IPS-NIHi11 (cell line): ENCODE measurements at places on chromosomes 2 and 18.

DNA sequence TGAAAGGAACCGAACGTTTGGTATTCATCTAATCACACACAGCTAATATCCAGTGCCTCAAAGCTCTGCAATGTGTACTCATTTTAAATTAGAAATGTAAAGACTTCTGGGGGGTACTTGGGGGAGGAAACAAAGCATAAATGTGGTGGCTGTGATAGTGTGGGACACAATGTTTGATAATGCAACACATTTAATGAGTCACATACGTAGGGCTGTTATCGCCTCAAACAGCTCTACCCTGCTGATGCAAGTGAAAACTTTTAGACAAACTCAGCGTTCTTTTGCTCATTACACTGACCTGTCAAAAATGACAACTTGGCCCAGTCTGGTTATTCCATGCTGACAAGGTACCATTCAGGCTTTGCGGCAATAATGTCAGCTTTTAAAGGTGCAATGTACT is 1227.1 kb upstream of the CELF4 start:
- no peak for DNase-seq

DNA sequence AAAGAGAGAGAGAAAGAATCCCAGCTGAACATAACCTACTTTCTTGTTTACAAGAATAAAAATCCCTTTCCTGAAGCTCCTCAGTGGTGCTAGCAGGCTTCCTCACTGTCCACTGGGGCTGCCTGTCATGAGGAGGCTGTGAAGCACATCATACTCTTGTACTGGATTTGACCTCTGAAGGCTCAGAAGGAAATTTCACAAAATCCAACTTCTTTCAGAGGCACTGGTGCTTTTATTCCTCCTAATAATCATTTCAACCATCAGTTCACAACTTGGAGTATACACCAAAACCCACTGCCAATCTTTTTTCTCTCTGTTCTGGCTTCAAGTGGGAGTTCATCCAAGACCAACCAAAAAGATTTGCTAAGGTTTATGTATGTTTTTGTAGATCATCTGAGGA is 48.5 kb downstream of the TMX3 start:
- DNase-seq, result no peak

GRCh38 chr18:23238152-23238531 is 102.9 kb downstream of the CABLES1 start:
- DNase-seq, result no peak

DNA sequence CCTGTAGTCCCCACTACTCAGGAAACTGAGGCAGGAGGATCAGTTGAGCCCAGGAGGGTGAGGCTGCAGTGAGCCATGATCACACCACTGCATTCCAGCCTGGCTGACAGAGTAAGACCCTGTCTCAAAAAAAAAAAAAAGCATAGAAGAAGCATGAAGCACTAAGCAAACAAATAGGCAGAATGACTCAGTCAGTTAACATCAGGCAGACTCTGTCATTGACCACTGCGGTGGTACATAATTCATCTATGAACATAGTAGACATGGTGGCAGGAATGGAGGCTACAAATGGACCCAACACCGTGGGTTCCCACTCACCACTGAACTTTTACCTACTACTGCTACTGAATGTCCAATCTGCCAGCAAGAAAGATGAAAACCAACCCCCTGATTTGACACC is 7.6 kb upstream of the ASXL2 start:
- DNase-seq, result no peak

- DNase-seq, result no peak
These were observed 19.3 kb downstream of the GPD2 start for GRCh38 chr2:156455361-156455975.

DNA sequence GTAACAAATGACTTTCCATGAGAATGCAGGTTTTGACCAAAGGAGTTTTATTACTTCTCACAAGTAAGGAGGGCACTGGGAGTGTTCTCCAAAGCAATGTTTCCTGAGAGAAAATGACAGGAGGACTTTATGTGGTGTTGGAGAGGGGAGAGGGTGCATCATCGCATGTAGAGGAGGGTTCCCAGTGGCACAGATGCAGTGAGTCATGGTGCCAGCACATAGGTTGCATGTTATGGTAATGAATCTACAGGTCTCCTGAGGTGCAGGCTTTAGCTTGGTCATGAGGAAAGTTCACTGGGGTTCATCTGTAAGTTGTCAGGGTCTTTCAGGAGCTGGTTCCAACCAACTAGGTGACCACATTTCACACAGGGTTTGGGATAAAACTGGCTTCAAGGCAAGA is 30.4 kb downstream of the NAT8 start:
- no peak for DNase-seq

DNA sequence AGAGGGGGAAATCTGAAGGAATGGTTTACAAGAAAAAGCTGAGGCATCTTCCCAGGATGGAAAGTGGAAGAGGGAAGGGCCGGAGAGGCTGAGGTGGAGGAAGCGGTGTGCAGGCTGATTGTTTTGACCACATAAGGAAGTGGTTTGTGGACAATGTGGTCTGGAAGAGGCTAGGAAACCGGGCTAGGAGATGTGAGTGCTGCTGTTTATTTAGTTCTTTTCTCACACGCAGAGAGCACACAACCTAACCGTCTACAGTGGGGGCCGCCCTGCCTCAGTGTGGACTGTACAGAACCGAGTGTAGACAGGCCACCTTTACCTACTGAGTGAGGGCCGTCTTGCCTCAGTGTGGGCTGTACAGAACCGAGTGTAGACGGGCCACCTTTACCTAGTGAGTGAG is 251.7 kb upstream of the PXDN start:
- no peak for DNase-seq

GRCh38 chr2:143530758-143531157 is 401.5 kb downstream of the ARHGAP15 start:
- no peak for DNase-seq

GRCh38 chr18:37383036-37383785 is 182.4 kb downstream of the CELF4 start:
- DNase-seq, result no peak

DNA sequence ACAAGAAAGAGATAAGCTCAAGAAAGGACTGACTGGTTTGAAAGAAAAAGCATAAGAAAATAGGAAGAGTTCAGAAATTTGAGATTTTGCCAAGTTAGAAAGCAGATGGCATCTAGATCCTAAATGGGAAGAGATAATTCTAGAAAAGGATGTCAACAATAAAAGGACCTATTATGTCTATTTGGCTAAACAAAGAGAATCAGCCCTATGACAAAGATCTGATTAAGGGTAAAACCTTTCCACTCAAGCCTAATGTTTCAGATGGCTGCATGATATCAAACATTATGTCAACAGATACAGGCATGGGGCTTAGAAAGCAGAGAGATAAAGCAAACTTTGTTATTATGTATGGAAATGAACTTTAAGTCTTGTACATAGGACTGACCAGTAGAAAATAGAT is 465.0 kb upstream of the TRIB2 start:
- no peak for DNase-seq

- no peak for DNase-seq
These were observed 196.9 kb upstream of the CWC22 start for GRCh38 chr2:180203972-180204371.

DNA sequence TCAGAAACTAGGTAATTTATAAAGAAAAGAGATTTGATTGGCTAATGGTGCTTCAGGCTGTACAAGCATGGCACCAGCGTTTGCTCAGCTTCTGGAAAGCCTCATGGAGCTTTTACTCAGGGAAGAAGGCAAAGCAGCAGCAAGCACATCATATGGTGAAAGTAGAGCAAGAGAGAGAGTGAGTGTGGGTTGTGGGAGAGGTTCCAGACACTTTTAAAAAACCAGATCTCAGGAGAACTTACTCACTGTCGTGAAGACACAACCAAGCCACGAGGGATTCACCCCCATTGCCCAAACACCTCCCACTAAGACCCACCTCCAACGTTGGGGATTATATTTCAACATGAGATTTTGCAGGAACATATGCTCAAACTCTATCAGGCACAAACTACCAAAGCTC is 554.6 kb upstream of the TNP1 start:
- DNase-seq, result no peak

GRCh38 chr2:138922973-138923563 is 142.9 kb upstream of the NXPH2 start:
- no peak for DNase-seq

DNA sequence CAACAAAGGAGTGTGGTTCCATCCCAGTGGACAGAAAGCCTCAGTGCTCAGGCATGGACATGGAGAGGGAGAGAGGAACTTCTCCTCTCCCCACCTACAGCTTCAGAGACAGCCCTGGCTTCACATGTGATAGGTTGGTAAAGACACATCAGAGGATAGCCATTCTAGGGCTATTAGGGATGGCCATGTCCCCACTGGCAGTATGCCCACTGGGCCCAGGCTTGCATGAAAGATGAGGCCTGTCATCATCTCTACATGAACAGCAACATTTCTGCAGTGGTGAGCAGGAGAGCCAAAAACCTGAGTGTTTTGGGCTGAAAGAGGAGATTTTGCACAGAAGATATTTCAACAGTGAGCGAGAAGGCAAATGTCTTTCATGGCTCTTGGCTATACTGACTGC is 517.2 kb downstream of the NR4A2 start:
- no peak for DNase-seq

DNA sequence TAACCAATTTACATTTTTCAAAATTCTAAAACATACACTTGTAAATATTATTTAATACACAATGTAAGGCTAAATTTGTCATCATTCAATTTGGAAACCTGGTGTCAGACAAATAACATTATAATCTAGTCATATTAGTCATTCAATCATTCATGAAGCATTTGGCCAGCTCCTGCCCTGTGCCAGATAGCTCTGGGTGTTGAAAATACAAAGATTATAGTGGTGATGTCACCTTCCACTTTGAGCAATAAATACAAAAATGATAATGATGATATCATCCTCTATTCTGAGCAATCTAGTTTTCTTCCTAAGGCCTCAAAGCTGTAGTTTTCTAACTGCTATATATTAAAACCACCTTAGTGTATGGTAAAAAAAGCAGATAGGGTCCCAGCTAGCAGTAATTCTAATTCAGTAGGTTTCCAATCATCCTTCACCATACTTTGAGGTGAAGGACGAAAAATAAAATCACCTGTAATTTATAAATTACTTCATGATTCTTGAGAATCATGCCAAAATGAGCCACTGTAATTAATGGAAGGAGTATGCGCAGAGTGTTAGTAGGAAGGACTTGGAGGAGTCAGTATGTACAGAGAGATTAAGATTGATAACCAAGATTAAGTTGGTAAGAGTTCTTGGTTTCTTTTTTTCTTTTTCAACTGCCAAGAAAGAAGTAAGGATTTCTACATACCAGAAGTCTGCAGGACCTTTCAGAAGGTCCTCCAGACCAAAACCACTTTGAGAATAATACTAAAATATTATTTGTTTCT is 23.2 kb downstream of the MEMO1 start:
- DNase-seq, result no peak

DNA sequence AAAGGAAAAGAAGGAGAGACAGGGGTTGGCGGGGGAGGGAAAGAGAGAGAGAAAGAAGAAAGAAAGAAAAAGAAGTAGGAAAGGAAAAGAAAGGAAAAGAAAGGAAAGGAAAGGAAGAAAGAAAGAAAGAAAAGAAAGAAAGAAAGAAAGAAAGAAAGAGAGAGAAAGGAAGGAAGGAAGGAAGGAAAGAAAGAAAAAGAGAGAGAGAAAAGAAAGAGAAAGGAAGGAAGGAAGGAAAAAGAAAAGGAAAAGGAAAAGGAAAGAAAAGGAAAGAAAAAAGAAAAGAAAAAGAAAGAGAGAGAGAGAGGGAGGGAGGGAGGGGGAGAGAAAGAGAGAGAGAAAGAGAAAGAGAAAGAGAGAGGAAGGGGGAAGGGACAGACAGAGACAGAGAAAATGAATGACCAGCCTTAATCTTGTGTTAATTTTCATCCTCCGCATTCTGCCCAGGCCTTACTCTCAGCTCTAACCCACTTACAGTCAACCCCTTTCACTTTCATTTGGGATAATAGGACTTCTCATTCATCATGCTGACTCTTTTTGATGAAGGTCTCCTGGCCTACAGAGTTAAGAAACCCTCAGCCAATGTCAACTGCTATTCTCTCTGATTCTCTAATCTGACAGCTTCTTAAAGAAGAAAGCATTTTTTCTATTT is 207.3 kb downstream of the SUCLG1 start:
- no peak for DNase-seq

GRCh38 chr2:42041377-42042127 is 6.3 kb upstream of the PKDCC start:
- DNase-seq, result no peak

DNA sequence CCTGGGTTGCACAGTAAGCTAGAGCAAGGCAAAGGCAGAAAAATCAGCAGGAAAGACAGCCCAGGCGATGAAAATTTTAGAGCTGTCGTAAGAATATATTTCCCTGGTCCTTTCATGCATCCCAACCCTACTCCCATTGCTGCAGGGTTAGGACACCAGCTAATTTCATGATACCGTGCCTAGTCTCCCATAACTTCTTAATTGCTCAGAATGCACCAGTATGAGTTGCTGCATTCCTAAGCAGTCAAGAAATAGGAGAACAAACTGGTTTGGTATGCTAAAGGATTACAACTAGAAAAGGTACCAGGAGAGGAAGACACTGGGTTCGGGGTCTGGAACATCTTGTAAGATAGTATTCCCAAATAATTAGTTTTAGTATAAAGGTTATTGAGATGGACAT is 269.4 kb upstream of the NRXN1 start:
- no peak for DNase-seq

DNA sequence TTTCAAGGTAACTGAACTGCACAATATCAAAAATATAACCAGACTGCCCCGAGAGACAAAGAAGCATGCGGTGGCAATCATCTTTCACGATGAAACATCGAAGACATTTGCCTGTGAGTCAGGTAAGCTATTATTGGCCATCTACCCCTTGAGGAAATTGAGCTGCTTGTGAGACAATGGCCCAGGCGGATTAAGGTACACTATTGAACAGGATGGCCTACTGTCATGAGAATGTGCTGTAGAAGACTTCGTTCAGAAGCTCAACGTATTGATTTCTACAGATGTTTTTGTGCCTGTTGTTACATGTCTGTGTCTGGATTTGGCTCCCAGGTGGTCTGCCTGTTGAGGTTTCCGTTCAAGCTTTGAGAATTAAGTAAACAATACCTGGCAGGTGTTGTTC is 198.7 kb downstream of the DOK6 start:
- no peak for DNase-seq

GRCh38 chr2:71505086-71505769 is 51.9 kb downstream of the DYSF start:
- DNase-seq, result no peak

GRCh38 chr2:169768262-169768995 is 30.2 kb upstream of the SSB start:
- DNase-seq, result peak; percentile 23

DNA sequence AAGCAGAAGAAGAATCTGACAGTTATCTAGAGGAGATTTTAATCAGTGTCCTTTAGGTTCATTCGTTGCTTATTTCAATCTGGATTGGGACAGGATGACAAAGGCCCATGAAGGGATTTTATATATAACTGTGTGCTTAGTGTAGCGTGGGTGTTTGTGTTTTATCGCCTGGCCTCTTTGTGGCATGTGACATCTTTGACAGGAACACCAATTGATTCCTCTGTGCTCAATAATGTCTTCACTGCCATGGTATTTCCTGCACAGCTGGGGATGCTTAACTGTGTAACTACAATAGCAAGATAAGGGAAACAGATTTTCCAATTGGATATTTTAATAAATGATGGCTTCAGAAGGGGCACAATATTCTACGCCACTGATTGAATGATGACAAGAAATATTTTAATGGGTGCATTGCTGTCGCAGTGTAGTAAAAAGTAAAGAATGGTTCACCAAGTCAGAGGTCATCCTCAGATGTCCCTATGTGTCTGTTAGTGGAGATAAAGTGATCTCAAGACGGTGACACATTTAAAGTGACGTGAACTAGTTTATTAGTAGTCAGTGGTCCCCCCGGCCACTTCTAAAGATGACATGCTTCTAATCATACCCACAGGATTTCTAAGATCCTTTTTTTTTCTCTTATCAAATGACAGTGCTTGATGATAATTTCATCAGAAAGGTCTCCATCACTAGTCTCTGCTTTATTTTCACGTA is 160.4 kb downstream of the AGAP1 start:
- DNase-seq, result no peak

- no peak for DNase-seq
These were observed 156.1 kb upstream of the MGAT5 start for GRCh38 chr2:134097740-134098139.
